Activated CD8-positive, alpha-beta memory T cell treated with anti-CD3 and anti-CD28 coated beads for 1 hour (primary cell): ENCODE measurements at places on chromosomes 3 and 15.

DNA sequence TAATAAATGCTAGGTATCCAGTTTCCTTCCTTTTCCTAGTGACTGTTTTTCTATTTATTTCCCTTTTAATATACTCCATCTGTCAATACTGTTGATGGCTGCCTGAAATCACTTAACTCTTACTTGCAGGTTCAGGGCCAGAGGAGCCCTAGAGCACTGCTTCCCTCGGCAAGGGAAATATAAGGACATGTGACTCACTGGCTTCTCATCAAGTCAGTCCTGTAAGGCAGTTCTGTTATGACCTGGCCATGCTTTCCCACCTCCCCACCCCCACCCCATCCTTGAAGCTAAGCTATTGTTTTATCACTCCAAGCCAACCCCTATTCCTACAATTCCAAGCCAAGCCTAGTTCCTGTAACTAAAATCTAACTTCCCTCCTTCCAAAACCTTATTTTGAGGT, 800.7 kb downstream of the ROBO1 start:
- no peak for DNase-seq

GRCh38 chr15:35737441-35737840, 191.5 kb upstream of the DPH6 start:
- DNase-seq = no peak

GRCh38 chr3:129947538-129948240, 26.8 kb upstream of the TRH start:
- DNase-seq = no peak

- no peak for DNase-seq
Observed at GRCh38 chr3:179806177-179806576, 153.3 kb downstream of the USP13 start.

GRCh38 chr3:138458774-138459499, 24.5 kb downstream of the ESYT3 start:
- DNase-seq = no peak
